ENCODE measurements at places on chromosomes 11 and 22.

- peak; percentile 70 for DNase-seq
These were observed at the start of gene VSTM5 for GRCh38 chr11:93850594-93851018. TSS of gene VSTM5 (minus strand) at chr11:93850618. CDS start at chr11:93850502, 116 bp downstream.

DNA sequence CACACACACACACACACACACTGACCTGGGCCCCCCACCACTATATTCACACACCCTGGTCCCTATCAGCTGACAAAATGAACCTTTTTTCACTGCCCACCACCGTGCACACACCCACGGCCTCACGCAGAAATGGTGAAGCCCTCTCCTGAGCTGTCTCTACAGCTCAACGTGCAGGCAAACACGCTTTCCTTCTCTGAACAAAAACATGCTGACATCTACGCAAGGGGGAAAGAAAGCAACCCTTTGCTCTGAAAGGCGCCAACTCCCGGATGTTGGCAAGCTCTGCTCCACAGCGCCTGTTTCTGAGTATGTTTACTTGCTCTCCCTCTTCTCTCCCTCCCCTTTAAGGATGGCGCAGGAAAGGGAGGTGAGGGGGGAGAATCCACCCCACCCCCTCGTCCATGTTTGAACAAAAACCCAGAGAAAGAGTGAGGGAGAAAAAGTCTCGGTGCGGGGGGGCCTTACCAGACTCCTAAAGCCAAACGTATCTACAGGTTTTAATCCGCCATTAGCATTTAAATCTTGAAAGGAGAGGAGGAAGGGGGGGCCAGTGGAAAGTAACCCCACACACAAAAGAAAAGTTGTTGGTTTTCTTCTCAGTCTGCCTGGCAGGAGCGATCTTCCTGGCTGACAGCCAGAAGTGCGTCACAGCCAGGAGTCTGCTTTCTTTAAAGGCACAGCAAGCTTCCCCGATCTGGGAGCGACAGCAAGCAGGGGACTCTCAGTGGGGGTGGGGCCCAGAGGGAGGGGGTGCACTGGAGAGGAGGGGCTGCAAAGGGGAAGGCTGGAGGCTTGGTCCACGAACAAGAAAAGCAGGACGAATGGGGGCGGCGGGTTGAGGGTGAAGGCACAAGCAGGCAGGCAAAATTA lies 39.6 kb downstream of the NUMA1 start:
- DNase-seq, result peak; percentile 92

DNA sequence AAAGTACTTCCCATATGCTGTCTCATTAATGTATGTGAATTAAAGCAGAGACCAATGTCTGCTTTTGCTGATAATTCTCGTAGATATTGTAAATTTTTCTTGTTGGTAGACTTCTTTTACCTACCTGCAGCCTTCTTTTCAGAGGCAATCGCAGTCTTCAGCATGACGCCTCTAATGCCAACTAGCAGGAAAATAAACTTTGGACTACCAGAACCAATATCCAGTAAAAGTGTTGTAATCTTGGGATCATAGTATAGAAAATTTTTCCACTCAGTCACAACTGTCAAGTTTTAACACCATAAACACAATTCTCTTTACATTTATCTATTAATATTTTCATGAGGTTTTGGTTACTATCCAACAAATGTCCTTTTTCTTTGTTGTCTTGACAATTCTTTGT lies 2.3 kb downstream of the DEPDC7 start:
- no peak for DNase-seq

GRCh38 chr22:30240541-30241417 lies 5.8 kb downstream of the LIF start:
- no peak for DNase-seq

DNA sequence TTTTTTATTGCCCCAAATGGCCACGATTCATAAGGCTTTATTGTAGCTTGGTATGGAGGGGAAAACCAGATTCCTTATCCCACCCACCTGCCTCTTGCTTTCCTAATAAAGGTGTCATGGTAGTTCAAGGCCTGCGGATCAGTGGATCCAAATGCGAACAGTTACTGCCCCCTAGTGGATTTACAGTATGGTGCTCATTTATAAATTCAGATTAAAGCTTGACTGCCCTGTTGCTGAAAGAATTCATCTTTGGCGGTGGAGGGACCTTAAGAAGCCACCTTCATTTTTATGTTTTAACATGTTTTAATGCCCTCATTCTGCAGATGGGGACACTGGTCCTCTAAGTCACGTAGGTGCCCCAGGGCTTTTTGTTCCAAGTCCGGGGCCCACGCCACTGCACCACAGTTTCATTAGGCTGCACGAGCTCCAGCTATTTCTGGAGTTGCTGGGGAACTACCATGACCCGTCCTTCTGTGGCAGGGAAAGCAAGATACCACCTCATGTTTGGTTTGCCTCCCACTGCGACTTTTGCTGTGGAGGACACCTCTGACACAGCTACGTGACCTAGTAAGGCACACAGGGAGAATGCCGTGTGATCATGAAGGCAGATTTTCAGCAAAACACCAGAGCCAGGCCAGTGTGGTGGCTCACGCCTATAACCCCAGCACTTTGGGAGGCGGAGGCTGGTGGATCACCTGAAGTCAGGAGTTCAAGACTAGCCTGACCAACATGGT lies 15.6 kb upstream of the INCENP start:
- DNase-seq, result peak; percentile 74

DNA sequence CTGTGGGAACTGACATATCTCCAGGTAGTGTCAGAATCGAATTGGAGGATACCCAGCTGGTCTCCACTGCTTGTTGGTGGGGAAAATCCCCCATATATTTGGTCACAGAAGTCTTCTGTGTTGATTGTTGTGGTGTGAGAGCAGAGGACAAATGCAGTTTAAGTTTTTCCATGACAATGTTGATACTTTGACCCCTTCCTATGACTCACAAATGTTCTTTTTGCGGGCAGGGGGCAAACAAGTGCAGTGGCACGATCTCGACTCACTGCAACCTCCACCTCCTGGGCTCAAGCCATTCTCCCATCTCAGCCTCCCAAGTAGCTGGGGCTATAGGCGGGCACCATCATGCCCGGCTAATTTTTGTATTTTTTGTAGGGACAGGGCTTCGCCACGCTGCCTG lies 7.4 kb upstream of the PATL1 start:
- DNase-seq, result no peak

GRCh38 chr11:122046846-122047245 lies 69.2 kb downstream of the BLID start:
- peak; percentile 21 for DNase-seq

DNA sequence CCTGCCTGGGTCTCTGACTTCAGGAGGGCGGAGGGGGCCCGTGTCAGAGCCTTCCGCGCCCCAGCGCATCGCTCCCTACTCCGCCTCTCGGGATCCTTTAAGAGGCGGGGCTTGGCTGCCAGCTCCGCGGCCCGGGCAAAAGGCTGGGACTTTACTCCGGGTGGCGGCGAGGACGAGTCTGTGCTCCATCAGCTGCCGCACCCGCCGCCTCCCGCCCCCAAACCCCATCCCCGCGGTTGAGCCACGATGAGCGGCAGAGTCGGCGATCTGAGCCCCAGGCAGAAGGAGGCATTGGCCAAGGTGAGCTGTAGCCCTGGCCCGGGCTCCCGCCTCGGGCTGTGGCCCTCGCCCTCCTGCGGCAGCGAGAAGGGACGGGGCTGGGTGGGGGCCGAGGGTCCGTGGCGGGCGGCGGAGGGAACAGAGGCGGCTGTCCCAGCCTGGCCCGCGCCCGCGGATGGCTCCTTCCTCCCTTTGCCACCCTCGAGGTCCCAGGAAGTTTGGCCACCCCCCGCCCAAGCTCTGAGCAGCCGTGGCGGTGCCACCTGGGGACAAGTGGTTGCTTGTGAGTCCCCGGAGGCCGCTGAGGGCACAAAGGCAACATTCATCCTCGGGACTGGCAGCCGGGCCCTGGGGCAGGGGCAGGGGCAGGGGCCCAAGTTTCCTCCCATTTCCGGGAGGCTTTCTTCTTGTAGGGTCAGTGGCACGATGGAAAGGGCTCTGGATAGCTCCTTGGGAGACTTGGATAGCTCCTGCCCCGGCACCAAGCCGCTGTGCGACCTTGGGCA lies at the start of gene SEC14L2:
TSS of gene SEC14L2 (plus strand) at position 148 of the 785 bp plus-strand sequence. CDS start at position 247, 99 bp downstream.
- DNase-seq, result peak; percentile 64

- DNase-seq, result no peak
These were observed 35.8 kb upstream of the HMOX1 start for GRCh38 chr22:35344956-35345690.

GRCh38 chr11:108206969-108207682 lies 15.3 kb downstream of the NPAT start:
- no peak for DNase-seq

- DNase-seq, result no peak
These were observed 95.4 kb downstream of the TIMP3 start for GRCh38 chr22:32896891-32897290.

- DNase-seq, result peak; percentile 85
These were observed 56.1 kb upstream of the TIMP3 start for GRCh38 chr22:32745251-32745995.

- peak; percentile 16 for DNase-seq
These were observed 76.6 kb upstream of the UCP3 start for GRCh38 chr11:74085542-74085892.

DNA sequence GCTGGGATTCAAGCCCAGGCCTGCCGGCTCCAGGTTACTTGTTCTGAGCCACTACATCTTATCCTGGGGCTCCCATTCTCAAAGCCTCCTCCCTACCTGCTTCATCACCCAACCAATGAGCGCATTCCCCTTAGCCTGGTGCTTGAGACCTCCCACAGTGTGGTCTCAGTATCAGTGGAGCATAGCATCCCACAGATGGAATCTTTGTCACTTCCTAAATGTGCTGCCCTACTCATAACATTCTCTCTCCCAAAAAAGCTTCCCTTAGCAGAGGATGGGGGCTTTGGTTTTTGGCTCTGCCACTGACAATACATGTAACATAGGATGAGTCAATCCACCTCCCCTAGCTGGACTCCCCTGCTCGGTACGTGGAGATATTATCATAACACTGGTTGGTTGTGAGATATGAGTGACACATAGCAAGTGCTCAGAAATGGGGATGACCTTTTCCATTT lies 28.8 kb downstream of the TEAD1 start:
- DNase-seq, result peak; percentile 42

- peak; percentile 92 for DNase-seq
These were observed 524.2 kb upstream of the CHORDC1 start for GRCh38 chr11:90747057-90747456.

Data from epithelial cell of esophagus (primary cell).